ENCODE measurements at places on chromosomes 1 and 21.

- DNase-seq = no peak
Observed at GRCh38 chr1:23896491-23896890, 16.7 kb downstream of the CNR2 start.

DNA sequence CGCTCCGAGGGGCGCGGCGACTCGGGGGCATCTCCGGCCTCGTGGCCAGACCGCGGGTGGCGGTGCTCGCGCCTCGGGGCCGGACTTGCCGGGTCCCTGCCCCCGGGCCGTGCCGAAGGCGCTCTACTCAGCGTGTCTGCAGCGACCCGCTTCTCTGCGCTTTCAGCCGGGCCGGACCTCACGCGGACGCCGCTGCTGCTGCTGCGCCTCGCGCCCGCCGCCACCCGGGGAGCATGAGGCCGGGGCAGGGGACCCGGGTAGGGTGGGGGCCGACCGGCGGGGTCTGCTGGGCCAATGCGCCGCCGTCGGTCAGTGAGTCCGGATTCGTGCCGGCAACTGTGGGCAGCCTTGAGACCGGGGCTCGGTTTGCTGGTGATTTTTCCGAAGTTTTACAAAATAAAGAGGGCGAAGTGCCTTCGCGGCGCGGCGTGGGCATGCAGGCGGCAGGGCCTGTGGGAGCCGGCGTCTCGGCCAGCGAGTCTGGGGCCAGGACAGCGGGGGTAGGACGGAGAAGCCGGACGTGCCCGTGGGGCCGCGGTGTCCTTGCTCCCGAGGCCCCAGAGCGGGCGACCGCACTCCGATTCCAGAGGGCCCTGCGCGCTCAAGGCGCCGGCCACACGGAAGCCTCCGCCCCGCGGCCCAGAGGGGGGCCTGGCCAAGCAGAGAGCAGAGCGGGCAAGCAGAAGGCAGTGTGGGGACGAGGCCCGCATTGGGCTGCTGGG, 749 bp downstream of the FAM163A start:
- peak; percentile 51 for DNase-seq

GRCh38 chr1:59499273-59499942, 202.5 kb downstream of the FGGY start:
- DNase-seq = no peak

GRCh38 chr1:219544163-219544846, 68.6 kb downstream of the ZC3H11B start:
- DNase-seq = peak; percentile 14

Data from iPS-NIHi11 (cell line).